ENCODE measurements at places on chromosomes 6 and 20.

DNA sequence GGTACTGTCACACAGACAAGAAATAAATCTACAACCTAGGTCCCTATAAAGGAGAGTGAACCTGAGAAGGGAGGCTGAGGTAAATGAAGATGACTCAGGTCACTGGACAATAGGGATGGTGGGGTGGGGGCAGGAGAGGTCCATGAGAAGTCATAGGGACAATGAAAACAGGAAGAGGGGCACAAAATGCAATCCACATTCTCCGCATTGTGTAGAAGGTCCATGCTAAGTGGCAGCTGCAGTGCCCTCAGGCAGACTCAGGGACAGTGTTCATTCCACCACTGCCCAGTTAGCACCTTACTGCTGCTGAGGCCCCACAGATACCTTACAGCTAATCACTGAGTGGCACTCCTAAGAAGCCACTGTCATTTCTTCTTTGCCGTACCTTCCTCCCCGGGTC is 156.8 kb downstream of the RCAN2 start:
- no peak for DNase-seq

DNA sequence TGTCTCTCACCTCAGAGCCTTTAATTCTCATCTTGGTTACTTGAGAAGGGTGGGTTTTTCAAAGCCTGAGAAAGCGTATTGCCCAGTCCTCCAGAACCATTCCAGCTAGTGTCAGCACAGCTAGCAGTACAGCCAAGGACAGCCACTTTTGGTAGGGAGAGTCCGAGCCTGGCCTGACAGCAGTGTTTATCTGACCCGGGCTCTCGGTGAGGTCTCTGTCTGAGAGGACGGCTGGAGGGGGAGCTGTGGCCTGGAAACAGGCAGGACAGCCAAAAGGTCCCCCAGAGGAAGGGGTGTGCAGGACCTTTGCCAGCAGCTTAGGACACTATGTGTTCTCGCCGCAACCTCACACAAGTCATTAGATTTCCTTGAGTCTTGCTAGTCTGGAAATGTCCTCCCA is 38.8 kb downstream of the LYRM2 start:
- DNase-seq: no peak

DNA sequence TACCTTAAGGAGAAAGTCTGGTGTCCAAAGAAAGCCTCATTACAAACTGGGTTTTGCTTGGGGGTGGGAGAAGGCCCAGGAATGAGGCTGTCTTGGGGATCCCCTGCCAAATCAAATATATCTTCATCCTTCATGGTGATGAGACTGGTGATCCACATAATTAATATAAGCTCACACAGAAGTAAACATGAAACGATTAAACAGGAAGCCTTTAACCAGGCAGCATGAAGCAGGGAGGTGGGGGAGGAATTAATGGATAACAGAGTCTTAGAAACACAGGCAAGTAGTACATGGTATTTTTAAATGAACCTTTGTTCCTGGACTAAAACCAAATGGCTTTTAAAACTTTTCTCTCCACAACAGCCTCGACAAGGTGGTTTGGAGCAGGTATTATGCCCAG is 437.5 kb downstream of the TFAP2A start:
- no peak for DNase-seq

DNA sequence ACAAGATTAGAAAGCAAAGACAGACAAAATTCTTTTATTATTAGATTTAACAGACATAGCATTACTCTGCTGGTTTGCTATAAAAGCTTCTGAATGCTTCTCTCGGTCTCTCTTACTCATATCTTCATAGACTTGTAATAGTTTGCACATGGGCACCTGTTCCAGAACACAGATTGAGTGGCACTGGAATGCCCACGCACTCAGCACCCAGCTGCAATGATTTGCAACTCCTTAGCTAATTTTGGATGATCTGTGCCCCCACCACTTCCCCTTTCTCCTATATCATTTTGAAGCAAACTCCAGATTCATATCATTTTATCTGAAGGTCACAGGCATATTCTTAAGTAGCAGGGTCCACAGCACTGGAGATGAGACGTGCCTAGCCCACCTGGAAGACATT is 148.8 kb downstream of the CFAP61 start:
- DNase-seq: no peak
